Stimulated activated CD8-positive, alpha-beta memory T cell treated with anti-CD3 and anti-CD28 coated beads, Interleukin-7, amount 100 ng/mL, for 1 hour (primary cell): ENCODE measurements at places on chromosomes 3 and 15.

- no peak for DNase-seq
Observed at GRCh38 chr3:191753196-191753595, 292.2 kb downstream of the PYDC2 start.

DNA sequence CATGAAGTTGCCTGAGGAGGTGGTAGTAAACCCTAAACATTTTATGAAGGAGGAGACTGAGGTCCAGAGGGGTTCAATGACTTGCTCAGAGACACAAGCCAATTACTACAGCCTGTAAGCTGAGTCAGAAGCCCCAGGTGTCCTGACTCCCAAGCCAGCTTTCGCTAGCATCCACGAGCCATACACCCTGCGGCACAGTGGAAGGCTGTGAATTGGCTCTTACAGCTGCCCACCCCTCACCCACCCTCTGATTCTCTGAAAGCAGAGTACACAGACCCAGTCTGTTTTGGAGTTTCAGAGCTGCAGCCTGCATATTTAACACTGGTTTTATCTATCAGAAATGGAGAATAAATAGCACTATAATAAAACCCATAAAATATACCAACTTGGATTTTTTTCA lies 253.4 kb downstream of the IGSF11 start:
- no peak for DNase-seq

- DNase-seq: no peak
Observed at GRCh38 chr15:78437107-78437761, 782 bp upstream of the IREB2 start.

DNA sequence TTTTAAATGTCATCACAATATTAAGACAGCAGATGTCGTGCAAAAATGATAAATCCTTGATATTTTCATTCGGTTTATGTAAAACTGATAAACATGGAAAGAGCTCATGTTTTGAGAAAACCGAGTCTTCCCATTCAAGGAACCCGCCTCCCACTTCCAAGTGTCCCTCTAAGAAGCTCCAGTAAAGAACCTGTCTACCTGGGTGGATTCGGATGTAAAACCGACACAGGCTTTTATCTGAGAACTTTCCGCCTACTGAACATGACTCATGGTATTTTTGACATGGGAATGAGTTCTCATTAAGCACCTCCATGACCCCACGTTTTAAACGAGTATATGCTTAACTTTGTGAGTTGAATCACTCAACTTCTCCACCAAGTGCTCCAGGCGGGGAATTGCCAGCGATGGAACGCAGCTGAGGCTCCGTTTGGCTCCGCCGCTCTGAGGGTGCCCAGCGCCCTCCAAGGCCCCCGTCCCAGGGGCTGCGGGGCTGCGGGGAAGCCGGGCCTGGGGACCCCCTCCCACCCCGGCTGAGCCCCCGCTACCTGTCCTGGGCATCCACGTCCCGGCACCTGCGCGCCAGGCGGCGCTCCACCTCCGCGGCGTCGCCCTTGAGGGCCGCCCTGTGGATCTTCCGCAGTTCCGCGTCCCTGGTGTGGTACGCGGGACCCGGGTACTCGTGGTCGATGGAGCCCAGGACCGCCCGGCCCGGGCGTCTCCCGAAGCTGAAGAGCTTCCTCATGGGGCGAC lies 119.9 kb downstream of the LMLN start:
- DNase-seq: no peak

DNA sequence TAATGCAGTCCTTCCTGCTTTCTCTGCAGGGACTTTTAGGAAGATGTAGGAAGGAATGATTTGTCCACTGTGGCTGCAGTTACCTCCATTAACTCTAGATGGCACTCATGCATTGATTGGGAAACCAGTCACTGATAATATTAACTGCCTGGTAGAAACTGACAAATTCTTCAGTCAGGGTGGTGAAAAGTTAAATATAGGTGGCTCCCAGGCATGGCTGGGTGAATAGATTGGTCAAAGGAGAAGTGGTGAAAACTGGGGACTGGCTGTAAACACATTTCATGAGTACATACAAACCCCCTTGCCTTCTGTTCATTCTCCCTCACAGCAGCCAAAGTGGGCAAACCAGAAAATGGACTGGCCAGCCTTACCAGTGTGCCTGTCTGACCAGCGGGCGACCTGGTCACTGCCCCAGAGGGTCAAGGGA lies 333.4 kb downstream of the THSD4 start:
- DNase-seq: no peak
